ENCODE measurements at places on chromosomes 16 and 17.
A peak's percentile ranks its signal among the peaks of the same experiment; 100 is the strongest.

- no peak for DNase-seq
Observed at GRCh38 chr16:54503011-54503855, 216.6 kb upstream of the IRX3 start.

- no peak for DNase-seq
Observed at GRCh38 chr16:85729452-85730185, 21.3 kb downstream of the C16orf74 start.

DNA sequence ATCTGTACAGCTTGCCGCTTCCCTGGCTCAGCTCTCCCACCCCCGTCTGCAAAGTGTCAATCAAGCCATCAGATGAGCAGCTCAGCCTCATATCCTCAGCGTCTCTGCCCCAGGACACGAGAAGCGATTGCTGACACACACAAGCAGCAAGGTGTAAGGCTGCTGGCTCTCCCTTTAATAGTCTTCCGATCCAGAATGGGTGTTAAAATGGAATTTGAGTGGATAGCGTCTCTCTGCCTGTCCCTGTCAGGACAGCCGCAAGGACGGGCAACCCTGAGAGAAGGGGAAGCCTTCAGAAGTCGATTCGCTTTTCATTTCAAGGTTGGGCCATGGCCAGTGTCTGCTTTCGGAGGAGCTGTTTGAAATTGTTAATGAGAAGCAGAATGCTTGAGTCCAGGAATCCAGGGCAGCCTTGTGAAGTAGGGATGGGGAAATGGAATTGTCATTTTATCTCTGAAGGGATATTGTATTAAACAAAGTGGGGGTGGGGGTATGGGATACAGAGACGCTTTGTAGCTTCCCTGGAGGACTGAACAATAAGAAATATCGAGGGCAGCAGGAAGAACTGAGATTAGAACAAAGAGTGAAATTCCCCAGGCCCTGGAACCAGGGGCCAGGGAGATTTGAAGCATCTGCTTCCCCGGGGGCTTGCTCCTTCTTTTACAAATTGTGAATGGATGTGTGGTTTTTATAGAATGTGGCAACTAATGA is 4.7 kb upstream of the PIPOX start:
- no peak for DNase-seq

DNA sequence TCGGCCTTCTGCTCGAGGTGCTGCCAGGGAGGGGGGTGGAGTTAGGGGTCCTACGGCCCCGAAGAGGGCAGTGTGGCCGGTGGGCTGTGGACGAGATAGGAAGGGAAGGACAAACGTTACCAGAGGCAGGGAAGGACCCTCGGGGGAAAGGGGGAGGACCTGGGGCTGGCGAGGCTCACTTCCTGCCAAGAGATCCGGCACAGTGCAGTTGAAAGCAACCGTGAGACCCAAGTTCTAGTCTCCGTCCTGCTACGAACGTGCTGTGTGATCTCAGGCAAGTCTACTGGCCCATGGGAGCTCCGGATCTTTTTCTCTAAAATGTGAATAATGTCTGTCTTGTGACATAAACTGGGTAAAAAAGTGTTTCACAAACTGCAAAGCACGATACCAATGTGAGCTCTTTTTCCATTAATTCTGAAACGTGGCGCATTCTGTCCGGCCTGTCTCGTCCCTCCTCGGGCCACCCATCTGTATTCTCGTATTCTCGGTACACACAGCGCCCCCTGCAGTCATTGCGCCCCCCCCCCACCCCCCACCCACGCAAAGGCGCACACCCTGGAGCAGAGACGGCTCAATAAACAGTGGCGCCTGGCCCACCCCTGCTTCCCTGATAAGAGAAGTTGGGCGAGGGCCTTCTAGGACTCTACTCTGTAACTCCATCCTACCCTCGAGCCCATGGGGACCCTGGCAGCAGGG is 8.8 kb downstream of the CYGB start:
- DNase-seq = no peak

DNA sequence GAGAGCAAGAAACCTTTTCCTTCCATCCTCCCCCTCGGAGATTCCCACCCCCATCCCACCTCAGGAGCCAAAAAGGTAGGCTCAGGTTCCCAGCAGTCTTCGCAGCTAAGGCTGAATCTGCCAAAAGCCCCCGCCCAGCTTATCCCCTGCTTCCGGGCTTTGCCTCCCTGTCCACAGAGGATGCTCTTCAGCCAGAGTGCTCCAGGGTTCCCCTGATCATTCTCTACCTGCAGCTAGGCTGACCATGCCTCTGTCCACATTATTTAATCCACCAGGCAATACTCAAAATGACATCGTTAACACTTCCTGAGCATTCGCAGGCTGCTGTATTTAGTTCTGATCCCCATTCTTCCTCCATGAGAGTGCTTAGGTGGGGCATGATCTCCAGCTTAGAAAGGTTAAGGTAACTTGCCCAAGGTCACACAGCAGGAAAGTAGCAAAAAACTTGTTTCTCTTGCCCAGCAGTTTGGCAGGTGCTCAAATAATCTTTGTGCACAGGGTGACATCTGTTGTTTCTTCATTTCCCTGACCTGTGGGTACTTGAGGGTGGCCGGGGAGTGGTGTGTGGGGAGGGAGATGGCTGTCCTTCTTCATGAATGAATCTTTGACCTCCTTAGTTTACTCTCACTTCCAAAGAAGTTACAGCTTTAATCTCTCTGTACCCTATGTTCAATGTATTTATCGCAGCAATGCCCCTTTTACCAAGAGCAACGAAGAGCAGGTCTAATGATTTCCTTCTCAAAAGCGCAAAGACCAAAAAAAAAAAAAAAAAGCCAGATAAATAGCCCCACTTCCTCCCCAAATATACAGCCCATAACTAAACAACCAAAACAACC is 848 bp upstream of the TBKBP1 start:
- DNase-seq = no peak

GRCh38 chr17:82489851-82490511 is 29.6 kb upstream of the FOXK2 start:
- DNase-seq = no peak

- DNase-seq = peak; percentile 9
Observed at GRCh38 chr17:51435641-51436091, 175.3 kb downstream of the UTP18 start.

DNA sequence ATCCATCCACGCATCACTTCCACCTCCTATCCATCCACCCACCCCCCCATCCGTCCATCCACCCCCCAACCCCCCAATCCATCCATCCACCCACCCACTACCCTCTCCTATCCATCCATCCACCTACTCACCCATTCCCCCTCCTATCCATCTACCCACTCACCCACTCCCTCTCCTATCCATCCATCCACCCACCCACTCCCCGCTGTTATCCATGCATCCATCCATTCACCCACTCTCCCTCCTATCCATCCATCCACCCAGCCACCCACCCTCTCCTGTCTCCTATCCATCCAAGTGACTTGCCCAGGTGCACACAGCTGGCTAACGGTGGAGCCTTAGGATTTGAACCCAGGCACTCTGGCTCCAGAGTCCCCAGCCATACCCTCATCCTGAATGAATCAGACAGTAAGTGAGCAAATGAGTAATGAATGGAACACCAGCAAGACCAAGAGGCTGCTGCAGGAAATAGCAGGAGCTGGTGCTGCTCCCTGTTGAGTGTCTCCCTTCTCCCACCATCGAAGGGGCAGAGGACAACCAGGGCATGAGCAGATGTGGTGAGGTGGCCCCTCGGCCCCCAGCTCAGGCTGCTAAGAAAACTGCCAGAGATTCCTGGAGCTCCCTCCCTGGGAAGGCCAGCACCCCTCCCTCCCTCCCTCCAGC is 62.5 kb downstream of the LITAF start:
- DNase-seq = no peak

- no peak for DNase-seq
Observed at GRCh38 chr17:4327606-4328005, 38.9 kb downstream of the UBE2G1 start.

- no peak for DNase-seq
Observed at GRCh38 chr17:82979718-82980117, 99.7 kb upstream of the METRNL start.

- DNase-seq = no peak
Observed at GRCh38 chr17:27569257-27569722, 61.7 kb upstream of the LGALS9 start.

DNA sequence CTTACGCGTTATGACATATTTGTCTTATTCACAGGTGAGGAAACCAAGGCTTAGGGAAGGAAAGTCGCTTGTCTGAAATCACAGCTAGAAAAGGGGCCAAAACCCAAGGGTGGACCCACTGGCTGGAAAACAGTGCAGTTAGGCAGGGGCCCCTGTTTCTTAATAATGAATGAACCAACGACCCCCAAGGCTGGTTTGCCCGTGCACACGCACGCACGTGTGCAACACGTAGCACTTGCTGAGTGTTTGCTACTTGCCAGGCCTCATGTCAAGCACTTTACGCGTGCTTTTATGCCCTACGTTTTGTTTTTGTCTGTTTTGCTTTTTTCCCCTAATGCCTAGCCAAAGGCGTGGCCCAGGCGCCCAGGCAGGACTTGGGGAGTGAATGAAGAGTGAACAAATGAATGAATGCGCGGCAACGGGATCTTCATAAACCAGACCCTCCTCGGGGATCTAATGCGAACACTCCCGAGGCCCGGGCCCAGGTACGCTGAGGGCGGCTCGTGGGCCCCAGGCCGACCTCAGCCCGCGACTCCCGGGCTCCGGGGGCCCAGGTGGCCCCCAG is 571 bp upstream of the USP10 start:
- no peak for DNase-seq

DNA sequence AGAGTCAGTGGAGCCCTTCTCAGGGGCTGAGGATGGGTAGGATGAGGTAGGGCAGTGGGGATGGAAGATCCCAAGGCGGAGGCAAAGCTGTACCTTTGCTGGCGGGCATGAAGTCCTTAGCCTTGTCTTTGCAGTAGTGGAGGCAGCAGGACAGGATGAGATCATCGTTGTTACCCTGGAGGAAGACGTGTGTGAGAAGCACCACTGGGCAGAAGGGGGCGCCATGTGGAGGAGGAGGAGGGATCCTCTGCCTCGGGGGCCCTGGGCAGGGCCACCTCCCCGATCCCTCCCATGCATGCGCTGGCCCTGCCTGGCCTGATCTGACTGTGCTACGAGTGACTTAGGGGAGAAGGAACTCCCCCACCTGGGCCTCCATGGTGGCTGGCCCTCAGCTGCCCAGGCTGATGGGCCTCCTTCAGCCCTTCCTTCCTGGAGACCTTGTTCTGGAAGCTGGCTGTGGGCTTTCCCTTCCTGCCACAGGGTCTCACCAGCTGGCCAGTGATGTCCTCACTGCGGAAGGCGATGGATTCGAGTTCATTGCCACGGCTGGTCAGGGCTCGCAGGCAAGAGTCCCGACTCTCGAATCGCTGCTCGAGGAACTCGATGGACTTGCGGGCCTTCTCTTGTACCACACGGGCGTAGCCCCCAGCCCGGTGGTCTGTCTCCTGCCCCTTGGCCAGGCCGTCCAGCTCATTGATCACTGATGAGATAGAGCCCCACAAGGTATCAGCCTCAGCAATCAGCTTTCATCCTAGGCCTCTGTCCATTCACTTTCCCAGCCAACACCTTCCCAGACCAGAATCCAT is 10.3 kb downstream of the HIC1 start:
- no peak for DNase-seq

Measured in NCI-H1105 (cell line).